ENCODE measurements at places on chromosomes 12 and 14. TPM values are rescaled to one million over a fixed set of nuclear protein-coding genes. Genes with fewer than 3 reads are reported as not detected.

DNA sequence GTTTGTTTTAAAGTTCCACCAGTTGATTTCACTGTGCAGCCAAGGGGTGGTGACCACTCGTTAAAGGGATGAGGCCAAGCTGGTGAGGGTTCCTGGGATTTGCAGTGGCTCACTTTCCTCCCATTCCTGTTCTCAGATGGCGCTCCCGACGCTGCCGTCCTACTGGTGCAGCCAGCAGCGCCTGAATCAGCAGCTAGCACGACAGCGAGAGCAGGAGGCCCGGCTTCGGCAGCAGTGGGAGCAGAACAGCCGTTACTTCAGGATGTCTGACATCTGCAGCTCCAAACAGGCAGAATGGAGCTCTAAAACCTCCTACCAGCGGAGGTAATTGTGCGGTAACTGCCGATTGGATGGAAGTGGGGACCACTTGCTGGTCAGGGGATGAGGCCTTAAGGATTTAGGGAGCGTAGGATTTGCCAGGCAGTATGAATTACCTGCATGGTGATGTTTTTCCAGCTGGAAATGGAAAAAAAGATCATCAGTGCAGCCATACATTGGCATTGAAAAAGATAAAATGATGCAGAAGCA lies 2.9 kb downstream of the TCHP start:
- no peak for DNase-seq

GRCh38 chr12:27524494-27524835 lies 459 bp downstream of the PPFIBP1 start:
- no peak for DNase-seq

DNA sequence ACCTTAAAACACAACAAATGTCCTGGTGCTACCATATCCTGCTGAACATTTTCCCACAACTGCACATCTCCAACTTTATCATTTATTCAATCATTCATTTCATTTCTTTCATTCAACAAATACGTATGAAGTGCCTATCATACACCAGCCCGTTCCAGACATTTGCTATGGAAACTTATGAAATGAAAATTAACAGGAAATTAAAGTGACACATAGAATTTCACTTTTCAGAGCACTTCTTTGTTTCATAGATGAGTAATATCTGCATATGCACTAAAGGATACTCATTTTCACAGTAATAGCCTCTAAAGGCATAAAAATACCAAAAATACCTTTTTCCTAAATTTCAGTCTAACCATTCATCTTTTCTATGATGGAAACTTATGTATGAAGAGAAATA lies 12.6 kb downstream of the CNIH1 start:
- DNase-seq = no peak

DNA sequence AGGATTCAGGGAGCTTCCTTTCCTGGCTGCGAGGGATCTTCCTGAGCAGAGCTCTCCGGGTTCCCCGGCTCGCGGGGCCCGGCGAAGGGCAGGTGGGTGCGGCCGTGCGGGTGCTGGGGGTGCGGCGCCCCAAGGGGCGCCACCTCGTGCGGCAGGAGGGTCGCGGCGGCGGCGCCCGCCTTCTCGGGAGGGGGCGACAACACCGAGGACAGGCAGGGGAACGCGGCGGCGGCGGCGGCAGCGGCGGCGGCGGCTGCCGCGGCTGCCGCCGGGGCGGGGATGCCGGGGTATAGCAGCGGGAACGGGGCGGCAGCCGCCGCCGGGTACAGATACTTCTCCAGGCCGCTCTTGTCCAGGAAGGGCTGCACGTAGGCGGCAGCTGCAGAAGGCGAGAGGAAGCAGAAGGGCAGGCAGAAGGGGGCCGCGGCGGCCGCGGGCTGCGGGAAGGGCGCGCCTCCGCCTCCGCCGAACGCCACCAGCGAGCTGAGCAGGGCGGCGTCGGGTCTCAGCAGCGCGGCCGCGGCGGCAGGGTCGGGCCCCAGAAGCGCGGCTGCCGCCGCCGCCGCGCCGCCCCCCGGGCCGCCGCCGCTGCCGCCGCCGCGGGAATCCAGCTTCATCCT lies 2.7 kb downstream of the BHLHE41 start:
- DNase-seq = no peak

DNA sequence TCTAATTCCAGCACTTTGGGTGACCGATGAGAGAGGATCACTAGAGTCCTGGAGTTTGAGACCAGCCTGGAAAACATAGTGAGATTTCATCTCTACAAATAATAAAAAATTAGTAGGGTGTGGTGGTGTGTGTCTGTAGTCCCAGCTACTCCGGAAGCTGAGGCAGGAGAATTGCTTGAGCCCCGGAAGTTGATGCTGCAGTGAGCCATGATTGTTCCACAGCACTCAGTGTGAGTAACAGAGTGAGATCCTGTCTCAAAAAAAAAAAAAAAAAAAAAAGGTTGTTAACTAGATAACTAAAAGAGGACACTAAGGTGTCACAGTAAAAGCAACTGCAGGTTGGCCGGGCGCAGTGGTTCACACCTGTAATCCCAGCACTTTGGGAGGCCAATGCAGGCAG lies 121.3 kb upstream of the MAX start:
- DNase-seq = no peak

GRCh38 chr14:90447720-90448497 lies 51.1 kb downstream of the CALM1 start:
- DNase-seq = no peak

GRCh38 chr12:836952-837351 lies 84.6 kb downstream of the WNK1 start:
- no peak for DNase-seq

DNA sequence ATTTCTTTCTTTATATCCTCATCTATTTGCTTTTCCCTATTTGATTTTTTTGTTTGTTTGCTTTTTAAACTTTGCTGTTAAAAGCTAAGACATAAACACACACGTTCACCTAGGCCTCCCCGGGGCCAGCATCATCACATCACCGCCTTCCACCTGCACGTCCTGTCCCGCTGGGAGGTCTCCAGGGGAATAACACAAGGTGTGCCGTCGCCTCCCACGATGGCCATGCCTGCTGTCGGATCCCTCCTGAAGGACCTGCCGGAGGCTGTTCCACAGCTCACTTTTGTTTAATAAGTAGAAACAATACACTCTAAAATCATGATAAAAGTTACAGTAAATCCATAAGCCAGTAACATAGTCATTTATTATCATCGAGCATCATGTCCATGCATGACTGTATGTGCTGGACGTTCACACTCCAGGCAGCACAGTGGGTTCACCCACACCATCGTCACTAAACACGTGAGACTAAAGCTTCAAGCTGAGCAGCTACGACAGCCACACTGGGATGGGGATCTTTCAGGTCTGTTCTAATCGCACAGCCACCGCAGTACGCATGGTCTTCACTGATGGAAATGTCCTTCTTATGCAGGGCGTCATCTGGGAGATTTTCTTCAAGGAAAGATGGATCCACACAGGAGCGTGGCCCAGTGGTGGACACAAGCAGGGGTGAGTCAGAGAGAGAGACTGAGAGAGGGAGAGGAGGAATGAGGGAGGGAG lies 3.6 kb downstream of the RIMBP2 start:
- no peak for DNase-seq

Gene TCL1B
- polyA plus RNA-seq = 0.35 TPM

Gene FAM161B
- 18.8 TPM for polyA plus RNA-seq

Gene NRXN3
- 5.9 TPM for polyA plus RNA-seq

Gene MGAT4C
- 1.9 TPM for polyA plus RNA-seq

Gene IKZF4
- 15.1 TPM for polyA plus RNA-seq

Gene TMEM52B
- 186 TPM for polyA plus RNA-seq

Gene RNASE7
- 0.74 TPM for polyA plus RNA-seq

All from right renal cortex interstitium (tissue), 3 donors.